ENCODE measurements at places on chromosomes 16 and 17. TPM values are rescaled to one million over a fixed set of nuclear protein-coding genes. Genes with fewer than 3 reads are reported as not detected.
A peak's percentile ranks its signal among the peaks of the same experiment; 100 is the strongest.

DNA sequence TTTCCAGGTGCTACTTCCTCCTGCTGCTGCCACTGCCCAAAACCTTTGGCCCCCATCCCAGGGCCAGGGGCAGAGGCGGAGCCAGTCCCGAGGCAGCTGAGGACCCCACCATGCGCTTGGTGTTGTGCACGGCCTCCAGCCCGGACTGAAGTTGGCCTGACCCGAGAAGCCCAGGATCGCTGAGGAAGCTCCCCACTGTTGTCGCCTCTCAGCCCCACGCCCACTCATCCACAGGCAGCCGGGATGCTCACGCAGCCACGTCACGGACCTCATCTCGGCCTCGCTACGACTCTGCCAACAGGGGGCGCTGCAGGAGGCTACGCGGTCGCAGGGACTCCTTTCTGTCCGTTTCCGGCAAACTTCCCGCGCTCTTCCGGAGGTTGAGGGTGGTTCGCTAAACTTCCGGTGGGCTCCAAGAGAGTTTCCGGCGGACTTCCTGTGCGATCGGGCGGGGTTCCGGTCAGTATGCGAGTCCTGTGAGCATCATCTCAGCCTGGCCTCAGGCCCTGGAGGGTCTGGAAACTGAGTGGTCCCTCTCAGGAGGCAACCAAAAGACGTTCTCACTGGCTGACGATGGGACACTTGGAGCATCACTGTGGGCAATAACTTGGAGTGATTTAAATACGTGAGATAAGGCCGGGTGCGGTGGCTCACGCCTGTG is 12.4 kb downstream of the ZG16B start:
- no peak overlapping the region for H3K4me3 ChIP-seq
- H3K27ac ChIP-seq: no peak overlapping the region
- H3K4me1 ChIP-seq: no peaks in the 10 kb centered on the region
- no peak for DNase-seq

- H3K36me3 ChIP-seq: no peaks in the 10 kb centered on the region
- H3K4me1 ChIP-seq: peaks cover 6% of the 10 kb centered on the region
- no peak for DNase-seq
Observed at GRCh38 chr16:50702725-50703124, 9.3 kb downstream of the NOD2 start.

SLC5A2 gene
- total RNA-seq: not detected

C16orf86 gene
- total RNA-seq: 2.8 TPM

DNA sequence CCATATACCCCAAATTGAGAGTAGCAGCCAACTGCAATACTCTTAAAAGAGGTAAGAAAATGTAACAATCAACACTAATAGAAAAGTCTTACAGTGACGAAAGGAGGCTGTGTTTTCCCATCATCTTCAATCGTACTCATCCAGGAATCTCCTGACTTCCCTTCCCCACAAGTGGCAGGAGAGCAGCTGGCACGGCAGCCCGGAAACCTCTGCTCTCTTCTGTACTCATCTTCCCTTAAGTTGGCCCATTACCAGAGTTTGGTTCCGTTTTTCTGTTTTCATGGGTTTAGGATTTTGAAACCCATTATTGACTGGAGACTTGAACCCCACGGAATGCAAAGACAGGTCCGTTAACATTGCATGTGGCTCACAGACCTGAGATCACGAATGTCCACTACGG is 11.7 kb upstream of the CD300H start:
- H3K27ac ChIP-seq: no peak overlapping the region
- H3K4me3 ChIP-seq: no peak overlapping the region
- peaks cover 2% of the 10 kb centered on the region for H3K27me3 ChIP-seq
- DNase-seq: no peak
- H3K36me3 ChIP-seq: no peaks in the 10 kb centered on the region

SOX8 gene
- total RNA-seq: 0.27 TPM

DNA sequence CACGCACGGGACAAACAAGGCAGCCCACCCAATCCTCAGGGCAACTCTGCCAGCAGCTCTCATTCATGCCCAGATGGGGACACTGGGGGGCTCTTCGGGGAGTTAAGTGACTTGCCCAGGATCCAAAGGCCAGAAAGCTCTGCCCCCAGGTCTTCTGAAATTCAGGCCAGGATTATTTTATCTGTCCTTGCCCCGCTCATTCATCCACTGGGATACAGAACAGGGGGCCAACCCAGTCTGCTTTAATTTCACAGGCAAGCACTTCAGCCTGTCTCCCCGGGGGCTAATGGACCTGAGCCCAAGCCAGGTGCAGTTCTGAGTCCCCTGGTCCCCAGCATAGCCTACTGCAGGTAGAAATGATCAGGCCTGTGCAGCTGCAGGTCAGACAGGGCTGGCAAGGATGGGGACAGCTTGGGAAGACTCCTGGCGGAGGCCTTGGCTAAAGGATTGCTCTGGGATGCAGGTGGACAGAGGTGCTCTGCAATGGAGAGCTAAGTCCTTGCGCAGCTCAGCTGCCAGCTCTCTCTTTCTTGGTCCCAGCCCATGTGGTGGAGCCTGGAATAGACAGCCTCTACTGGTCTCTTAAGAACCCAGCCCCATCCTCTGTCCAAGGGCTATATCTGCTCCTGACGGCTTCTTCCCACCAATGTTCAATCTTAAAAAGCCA is 766 bp upstream of the B3GNT9 start:
- peaks cover 13% of the 10 kb centered on the region for H3K4me1 ChIP-seq
- peaks cover 11% of the 10 kb centered on the region for H3K27me3 ChIP-seq
- peaks cover 18% of the 10 kb centered on the region for H3K36me3 ChIP-seq
- peak overlapping the region; percentile 79 for H3K27ac ChIP-seq
- DNase-seq: no peak

DNA sequence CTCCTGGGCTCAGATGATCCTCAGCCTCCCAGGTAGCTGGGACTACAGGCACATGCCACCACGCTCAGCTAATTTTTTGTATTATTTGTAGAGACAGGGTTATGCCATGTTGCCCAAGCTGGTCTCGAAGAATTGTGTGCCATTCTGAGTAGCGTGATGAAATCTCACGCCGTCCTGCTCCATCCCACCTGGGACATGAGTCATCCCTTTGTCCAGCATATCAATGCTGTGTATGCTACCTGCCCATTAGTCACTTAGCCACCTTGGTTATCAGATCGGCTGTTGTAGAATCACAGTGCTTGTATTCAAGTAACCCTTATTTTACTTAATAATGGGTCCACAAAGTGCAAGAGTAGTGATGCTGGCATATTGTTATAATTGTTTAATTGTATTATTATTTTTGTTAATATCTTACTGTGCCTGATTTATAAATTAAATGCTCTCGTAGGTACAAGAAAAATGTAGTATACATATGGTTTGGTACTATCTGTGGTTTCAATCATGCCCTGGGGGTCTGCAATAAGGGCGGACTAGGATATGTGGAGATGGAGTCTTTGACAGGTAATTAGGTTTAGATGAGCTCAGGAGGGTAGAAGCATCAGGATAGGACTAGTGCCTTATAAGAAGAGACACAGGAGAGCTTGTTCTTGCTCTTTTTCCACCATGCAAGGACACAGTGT is 26.6 kb upstream of the SLC13A2 start:
- no peak overlapping the region for H3K27ac ChIP-seq
- no peak for DNase-seq
- peaks cover 51% of the 10 kb centered on the region for H3K27me3 ChIP-seq
- H3K36me3 ChIP-seq: peaks cover 5% of the 10 kb centered on the region
